ENCODE measurements at places on chromosomes 16 and 17.

GRCh38 chr16:75590920-75591843 is 25.0 kb downstream of the GABARAPL2 start:
- DNase-seq = no peak

- no peak for DNase-seq
Measured at GRCh38 chr16:83615141-83615952, 192.4 kb upstream of the HSBP1 start.

GRCh38 chr17:19337712-19338023 is 24.9 kb downstream of the B9D1 start:
- DNase-seq = no peak

DNA sequence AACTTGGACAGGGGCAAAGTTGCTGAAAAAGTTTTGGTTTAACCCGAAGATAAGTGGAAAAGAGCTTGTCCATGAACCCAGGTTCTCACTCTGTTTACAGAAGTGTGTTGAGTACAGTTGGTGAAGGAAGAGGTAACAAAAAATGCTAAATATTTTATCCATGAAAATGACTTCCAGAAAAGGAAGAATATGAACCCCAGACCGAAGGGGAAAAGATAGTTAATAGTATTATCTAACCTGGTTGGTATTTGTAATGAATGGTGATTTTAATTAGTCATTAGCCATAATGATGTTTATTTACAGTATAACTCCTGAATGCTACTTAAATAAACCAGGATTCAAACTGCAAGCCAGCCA is 574 bp upstream of the TMEM106A start:
- no peak for DNase-seq

DNA sequence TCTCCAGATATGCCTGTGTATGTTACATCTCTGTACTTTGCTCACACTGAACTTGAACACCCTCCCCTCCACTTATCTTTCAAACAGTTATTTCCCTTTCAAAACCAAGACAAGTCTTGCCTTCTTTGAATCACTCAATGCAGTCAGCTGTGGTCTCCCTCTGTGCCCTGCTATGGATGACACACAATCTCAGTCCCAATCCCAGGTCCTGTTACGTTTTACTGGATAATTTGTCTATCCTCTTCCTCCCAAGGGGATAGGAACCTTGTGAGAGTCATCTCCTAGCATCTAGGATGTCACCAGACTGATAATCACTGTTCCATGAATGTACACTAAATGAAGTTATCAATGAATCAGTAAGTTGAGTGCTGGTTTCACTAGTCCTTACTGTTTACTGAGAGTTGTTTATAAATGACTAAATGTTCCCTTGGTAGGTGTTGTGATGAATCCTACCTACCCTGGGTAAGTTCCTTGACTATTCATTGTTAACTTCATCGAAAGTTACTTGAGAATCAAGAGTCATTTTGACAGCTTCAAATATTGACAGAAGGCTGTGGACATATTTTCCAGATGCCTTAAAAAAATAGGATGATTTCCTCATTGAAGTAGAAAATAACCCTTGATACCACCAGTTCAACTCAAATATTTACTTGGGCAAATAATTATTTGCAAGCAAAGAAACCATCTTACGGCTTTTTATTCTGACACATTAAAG is 244.9 kb downstream of the PRKCA start:
- no peak for DNase-seq

- no peak for DNase-seq
Measured at GRCh38 chr17:49452201-49452600, 37.5 kb upstream of the PHB1 start.

DNA sequence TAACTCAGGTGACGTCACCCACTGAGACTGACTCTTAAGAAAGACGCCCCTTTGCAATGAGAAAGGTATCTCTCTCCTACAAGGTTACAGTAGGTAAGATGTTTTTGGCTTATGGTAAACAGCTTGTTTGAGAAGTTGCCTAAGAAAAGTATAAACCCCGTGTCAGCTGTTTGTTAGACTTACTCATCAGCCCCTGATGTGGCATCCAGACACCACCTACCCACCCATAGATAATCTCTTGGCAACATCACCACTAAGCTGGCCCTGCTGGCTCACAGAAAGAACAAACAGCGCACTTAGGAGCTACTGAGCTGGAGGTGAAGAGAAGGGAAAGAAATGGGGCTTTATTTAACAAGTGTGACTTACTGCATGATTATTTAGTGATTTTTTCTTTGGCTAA is 121.0 kb downstream of the PARN start:
- no peak for DNase-seq

GRCh38 chr17:11899537-11899942 is 97.7 kb downstream of the ZNF18 start:
- DNase-seq = no peak

GRCh38 chr16:49930841-49931240 is 74.9 kb upstream of the ZNF423 start:
- no peak for DNase-seq

- DNase-seq = no peak
Measured at GRCh38 chr16:61050547-61050946, 985.7 kb downstream of the CDH8 start.

DNA sequence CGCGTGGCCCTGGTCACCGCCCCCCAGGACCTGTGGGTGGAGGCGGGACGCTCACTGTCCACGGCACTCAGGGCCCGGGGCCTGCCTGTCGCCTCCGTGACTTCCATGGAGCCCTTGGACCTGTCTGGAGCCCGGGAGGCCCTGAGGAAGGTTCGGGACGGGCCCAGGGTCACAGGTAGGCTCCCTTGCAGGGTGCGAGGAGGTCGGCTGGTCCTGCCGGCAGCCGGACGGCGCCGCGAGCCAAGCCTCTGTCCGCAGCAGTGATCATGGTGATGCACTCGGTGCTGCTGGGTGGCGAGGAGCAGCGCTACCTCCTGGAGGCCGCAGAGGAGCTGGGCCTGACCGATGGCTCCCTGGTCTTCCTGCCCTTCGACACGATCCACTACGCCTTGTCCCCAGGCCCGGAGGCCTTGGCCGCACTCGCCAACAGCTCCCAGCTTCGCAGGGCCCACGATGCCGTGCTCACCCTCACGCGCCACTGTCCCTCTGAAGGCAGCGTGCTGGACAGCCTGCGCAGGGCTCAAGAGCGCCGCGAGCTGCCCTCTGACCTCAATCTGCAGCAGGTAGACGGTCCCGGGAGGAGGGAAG is 1.3 kb downstream of the GUCY2D start:
- DNase-seq = no peak

Data from NCI-H187 (cell line).